ENCODE measurements at places on chromosomes 5 and 9.

DNA sequence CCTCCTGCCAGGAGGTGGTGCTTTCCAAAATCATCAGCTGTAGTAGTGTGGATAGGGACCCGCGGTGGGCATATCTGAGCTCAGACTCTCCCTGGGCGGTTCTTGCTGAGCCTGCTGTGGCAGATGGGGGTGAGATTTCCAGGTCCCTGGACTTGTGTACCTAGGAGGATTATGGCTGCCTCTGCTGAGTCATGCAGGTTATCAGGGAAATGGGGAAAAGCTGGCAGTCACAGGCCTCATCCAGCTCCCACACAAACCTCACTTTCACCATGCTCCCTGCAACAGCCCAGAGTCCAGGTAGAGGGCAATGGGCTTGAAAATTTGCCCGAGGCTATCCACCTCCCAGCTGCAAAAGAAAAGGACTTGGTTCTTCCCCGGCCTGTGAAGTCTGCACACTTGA lies 23.4 kb upstream of the MAMDC2 start:
- DNase-seq, result no peak

- no peak for DNase-seq
These were observed 141.2 kb downstream of the LURAP1L start for GRCh38 chr9:12916042-12916441.

GRCh38 chr9:84447305-84447704 lies 106.7 kb upstream of the SLC28A3 start:
- DNase-seq, result no peak

- DNase-seq, result no peak
These were observed 310.7 kb downstream of the HCN1 start for GRCh38 chr5:45385321-45386058.

GRCh38 chr9:93116072-93116961 lies 17.7 kb downstream of the NINJ1 start:
- DNase-seq, result no peak

GRCh38 chr5:138898742-138899141 lies 23.6 kb upstream of the LRRTM2 start:
- no peak for DNase-seq

GRCh38 chr9:124260769-124261603 lies 3.2 kb downstream of the NEK6 start:
- DNase-seq, result no peak

DNA sequence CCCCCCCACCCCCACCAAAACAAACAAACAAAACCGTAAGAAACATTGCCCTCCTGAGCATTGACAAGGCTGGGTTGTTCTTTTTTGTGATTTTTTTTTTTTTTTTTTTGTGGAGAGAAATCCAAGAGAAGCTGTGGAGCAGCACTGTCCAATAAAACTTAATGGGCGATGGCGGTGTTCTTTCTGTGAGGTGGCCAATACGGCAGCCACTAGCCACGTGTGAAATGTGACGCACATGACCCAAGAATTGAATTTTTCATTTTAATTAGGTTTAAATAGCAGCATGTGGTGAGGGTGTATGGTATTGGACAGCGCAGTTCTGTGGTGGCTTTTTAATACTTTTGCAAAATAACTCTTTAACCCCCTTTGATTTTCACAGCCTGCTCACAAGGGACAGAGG lies 251.1 kb downstream of the PDZD2 start:
- DNase-seq, result no peak

DNA sequence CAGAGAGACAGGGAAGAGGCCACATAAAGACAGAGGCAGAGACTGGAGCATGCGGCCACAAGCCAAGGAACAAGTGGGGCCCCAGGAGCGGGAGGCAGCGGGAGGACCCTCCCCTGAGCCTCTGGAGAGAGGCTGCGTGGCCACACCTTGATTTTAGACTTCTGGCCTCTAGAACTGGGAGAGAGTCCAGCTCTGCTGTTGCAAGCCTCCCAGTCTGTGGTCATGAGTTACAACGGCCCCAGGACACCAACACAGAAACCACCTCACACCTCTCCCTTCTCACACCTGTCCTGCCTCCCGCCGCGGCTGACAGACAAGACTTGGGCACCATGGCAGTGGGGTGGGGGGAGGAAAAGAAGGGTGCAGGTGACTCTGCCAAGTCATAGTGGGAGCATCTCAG lies 2.2 kb downstream of the INPP5E start:
- DNase-seq, result no peak

DNA sequence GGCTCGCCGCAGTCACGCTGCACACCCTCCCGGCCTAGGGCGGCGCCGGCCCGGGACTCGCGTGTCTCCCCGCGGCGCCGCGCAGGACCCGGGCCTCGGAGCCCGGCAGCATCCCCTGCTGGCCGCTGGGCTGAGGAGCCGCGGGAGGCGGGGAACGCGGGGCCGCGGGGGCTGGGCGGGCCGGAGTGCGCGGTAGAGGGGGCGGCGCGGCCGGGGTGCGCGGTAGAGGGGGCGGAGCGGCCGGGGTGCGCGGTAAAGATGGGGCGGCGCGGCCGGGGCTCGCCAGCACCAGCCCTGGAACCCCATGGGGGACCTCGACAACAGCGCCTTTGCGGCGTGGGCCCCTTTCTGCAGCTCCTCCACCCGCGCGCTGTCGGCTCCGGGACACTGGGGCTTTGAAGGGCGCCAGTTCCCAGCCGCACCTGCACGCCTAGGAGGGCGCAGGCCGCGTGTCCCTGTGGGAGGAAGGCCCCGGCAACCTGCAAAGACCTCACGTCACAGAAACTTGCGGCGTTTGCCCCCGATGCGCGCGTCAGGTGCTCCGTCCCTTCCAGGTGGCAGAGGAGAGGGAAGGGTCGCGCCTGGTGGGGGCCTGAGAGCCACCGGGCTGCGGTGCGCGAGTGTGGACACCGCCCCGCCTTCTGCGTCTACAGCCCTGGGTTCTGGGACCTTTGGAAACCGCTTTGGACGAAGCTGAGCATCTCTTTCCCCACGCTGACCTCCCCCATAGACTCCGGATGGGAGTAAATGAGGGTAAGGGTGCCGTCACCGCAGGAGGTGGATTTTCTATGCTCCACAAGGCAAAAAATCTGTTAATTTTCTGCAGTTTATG lies 49.6 kb downstream of the NSUN2 start:
- no peak for DNase-seq

GRCh38 chr5:158499075-158499891 lies 600.4 kb downstream of the EBF1 start:
- DNase-seq, result no peak

GRCh38 chr9:78044189-78044588 lies 12.6 kb upstream of the GNAQ start:
- no peak for DNase-seq

GRCh38 chr9:131516100-131516499 lies 13.4 kb downstream of the POMT1 start:
- DNase-seq, result no peak

GRCh38 chr5:62385816-62386400 lies 17.8 kb downstream of the DIMT1 start:
- DNase-seq, result no peak

GRCh38 chr5:171442287-171443042 lies 23.0 kb downstream of the FGF18 start:
- no peak for DNase-seq

GRCh38 chr5:143200781-143201398 lies 202.6 kb downstream of the NR3C1 start:
- no peak for DNase-seq

- no peak for DNase-seq
These were observed 426.3 kb downstream of the CETN3 start for GRCh38 chr5:89983216-89983615.

DNA sequence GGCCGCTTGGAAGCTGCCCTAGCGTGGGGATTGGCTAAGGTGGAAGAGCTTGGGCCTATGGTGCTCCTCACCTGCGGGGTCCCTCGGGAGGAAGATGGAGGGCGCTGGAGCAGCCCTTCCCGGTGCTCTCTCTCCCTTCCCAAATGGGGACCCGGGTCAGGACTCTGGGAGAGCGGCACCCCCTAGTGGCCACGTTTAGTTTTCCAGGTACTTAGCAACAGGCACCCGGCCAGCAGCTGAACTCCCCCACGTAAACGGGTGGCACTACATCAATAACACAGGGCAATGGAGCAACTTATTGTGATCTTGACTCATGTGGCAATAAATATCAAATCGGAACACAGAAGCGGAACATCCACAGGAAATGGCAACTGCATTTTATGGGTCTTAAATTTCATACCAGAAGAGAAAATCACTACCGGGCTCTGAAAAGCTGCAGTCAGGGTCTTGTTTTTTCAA lies 316.6 kb downstream of the AGTPBP1 start:
- DNase-seq, result peak; percentile 9

GRCh38 chr9:133950192-133950591 lies 41.9 kb downstream of the VAV2 start:
- DNase-seq, result no peak

DNA sequence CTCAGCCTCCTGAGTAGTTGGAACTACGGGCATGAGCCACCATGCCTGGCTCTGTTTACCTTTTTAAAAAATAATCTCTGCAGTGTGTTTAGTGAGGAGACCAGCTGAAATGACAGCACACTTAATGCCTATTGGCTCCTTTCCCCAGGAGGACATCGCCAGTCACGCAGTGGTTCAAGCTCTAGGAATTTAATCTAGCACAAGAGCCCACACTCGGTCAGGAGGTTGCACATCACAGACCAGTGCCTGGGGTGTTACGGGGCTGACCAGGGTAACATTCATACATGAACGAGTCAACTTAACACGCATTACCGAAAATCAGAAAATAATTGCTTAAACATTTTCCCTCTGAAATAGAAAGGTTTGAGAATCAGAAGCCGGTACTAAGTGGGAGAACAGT lies 217.0 kb downstream of the GOLPH3 start:
- no peak for DNase-seq

GRCh38 chr5:56668996-56669395 lies 146.4 kb upstream of the MAP3K1 start:
- no peak for DNase-seq

DNA sequence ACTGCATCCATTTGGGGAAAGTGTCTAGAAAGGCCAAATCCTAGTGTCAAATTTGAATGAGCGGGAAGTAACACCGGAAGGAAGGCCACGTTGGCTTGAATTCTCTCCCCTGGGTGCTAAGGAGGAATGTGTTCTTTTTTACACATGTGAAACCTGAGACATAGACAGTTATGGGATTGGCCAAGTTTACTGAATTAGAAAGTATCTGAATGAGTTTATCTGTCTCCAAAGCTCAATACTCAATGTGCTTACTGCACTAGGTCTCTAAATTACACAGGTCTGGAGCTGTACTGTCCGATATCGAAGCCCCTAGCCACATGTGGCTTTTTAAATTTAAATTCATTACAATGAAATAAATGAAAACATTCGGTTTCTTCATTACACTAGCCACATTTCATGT lies 6.0 kb downstream of the DMRT1 start:
- no peak for DNase-seq

- DNase-seq, result no peak
These were observed 19.1 kb downstream of the TLN1 start for GRCh38 chr9:35712762-35713400.

GRCh38 chr5:178902849-178903248 lies 7.1 kb downstream of the ZFP2 start:
- DNase-seq, result no peak

DNA sequence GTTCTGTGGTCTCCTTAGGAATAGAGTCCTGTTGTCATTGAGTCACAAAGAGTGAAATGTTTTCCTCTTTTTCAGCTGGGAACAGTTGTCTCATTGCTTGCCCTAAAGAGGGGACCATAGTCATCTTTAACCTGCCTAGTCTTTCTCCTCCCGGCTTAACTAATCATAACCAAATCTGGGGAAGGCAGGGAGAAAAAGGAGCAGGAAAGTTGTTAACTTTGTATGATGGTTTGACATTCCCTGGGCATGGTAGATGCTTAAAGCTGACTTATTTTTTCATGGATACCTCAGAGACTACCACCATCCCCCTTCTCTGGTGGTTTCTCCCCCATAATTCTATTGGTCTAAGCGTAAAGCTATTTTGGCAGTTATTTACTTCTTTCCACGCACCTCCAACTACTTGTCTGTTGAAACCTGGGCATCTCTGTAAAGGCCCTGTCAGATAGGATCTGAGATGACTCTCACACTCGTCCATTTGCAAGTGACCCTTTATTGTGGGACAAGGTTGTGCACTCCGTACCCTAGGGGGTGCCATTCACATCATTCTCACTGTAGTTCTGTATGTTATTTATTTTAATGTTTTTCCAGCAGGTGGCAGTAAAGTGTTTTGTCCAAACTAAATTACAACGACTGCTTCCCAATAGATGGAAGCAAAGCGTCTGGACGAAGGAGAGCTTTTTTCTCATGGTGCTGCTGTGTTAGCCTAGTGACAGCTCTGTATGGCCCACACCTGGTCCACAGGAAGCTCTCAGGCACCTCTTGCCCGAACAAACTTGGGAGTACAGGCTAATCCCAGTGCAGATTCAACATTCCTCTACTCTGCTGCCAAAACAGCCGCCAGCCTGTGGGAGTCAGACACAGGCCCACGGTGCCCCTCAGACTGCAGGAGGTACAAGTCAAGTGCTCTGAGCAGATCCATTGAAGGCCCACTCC lies 3.0 kb upstream of the FAM13B start:
- peak; percentile 5 for DNase-seq

- no peak for DNase-seq
These were observed 15.7 kb upstream of the OR13C8 start for GRCh38 chr9:104553261-104553660.

DNA sequence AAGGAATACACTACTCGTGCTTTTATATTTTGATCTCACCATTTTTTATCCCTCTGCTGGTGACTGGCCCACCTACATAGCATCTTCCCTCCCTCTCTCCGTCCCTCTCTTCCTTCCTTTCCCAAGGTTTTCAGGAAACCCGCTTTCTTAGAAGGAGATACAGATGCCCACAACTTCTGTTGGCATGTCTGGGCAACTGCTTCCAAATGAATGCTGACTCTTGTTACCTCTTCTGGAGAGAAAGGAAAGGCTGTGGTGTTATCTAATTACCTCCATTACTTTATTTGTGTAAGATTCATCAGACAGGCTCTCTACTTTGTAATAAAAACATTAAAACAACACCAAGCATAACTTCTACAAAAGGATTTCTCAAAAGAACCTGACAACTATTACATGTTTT lies 20.2 kb downstream of the FANCC start:
- DNase-seq, result no peak

GRCh38 chr9:132846109-132846917 lies 31.8 kb downstream of the AK8 start:
- DNase-seq, result no peak

DNA sequence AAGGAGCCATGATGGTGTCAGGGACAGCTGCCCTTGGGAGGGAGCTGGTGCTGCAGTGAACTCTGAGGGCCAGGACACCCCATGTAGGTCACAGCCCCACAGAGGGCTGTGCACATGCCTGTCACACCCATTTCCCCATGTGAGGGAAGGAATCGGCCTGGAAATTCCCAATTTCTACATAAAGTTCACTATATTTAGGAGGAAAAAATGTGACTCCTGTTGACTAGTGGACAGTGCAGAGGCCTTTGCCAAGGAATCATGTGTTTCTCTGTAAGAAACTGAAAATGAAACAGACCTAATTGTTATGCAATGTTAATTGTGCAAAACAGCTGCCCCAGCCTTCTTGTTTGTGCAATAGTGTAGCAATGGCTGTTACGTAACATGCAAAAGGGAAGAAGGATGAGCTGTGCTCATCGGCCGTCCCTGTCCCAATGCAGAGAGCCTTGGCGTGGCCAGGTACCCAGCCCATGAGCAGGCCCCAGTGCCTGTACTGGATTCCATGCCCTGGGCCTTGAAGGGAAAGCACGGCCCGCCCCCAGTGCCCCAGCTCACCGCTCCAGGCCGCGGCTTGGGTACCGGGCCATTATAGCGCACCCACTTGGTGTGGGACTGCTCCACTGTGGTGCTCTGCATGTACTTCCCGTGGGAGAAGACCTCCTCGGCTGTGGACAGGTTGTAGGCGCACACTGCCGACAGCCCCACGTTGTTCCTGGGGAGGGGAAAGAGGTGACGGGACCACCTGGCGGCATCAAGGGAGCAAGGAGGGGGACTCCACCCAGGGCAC lies 70.0 kb downstream of the SECISBP2 start:
- no peak for DNase-seq

- DNase-seq, result no peak
These were observed 11.9 kb downstream of the TNFAIP8 start for GRCh38 chr5:119367502-119368237.
